Kidney (tissue), 22 donors: ENCODE measurements at places on chromosomes 4 and X. TPM values are rescaled to one million over a fixed set of nuclear protein-coding genes. Genes with fewer than 3 reads are reported as not detected.

The TET2 gene
- 31.5 TPM for total RNA-seq

The VSIG4 gene
- total RNA-seq = 80.0 TPM

The LONRF3 gene
- 5.5 TPM for total RNA-seq

The ALPK1 gene
- total RNA-seq = 33.5 TPM

The HSD17B13 gene
- total RNA-seq = not detected

The NPY5R gene
- 3.0 TPM for total RNA-seq

The RPS6KA6 gene
- total RNA-seq = 12.1 TPM

The CXCL1 gene
- total RNA-seq = 29.7 TPM

The PARM1 gene
- total RNA-seq = 62.3 TPM

The MAGIX gene
- total RNA-seq = 11.6 TPM

The OTUD6A gene
- total RNA-seq = not detected

The USP17L27 gene
- total RNA-seq = not detected

The FBXW7 gene
- 64.0 TPM for total RNA-seq

The DCAF12L2 gene
- total RNA-seq = 0.41 TPM

The NSUN7 gene
- 7.6 TPM for total RNA-seq

The FHIP1A gene
- 16.5 TPM for total RNA-seq

DNA sequence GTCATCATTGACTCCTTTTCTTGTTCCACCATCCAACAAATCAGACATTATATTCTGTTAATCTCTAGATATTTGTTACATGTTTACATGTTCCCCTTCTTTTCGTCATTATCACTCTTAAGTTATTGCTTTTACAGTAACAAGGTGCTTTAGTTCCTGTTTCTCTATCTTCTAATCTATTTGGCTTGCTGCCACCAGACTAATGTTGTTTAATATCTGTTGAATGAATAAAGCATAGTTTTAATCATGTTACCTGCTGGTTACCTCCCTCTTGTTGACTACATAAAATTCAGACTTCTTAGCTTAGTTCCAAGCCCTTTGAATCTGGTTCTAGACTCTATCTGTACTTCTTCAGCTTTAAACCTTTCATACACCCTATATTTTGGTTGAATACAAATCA is 129.8 kb upstream of the TRIM2 start:
- H3K27me3 ChIP-seq = no peaks in the 10 kb centered on the region
- H3K4me3 ChIP-seq = no peak overlapping the region

GRCh38 chrX:130468395-130468923 is 66.7 kb downstream of the RBMX2 start:
- DNase-seq = no peak
- H3K27ac ChIP-seq = no peak overlapping the region
- no peaks in the 10 kb centered on the region for H3K27me3 ChIP-seq
- H3K36me3 ChIP-seq = no peaks in the 10 kb centered on the region
- no peaks in the 10 kb centered on the region for H3K4me1 ChIP-seq

- DNase-seq = no peak
- peaks cover 2% of the 10 kb centered on the region for H3K4me1 ChIP-seq
- no peak overlapping the region for H3K4me3 ChIP-seq
- H3K36me3 ChIP-seq = no peaks in the 10 kb centered on the region
- no peaks in the 10 kb centered on the region for H3K27me3 ChIP-seq
Observed at GRCh38 chr4:182893474-182894080, 23.6 kb downstream of the DCTD start.

GRCh38 chr4:151409470-151410313 is 716 bp downstream of the FHIP1A start:
- H3K27ac ChIP-seq = peak overlapping the region; percentile 71
- no peaks in the 10 kb centered on the region for H3K36me3 ChIP-seq
- peak overlapping the region; percentile 82 for H3K4me3 ChIP-seq
- H3K4me1 ChIP-seq = peaks cover 4% of the 10 kb centered on the region
- no peaks in the 10 kb centered on the region for H3K27me3 ChIP-seq

GRCh38 chrX:124242131-124242530 is 90.3 kb upstream of the TEX13D start:
- no peak overlapping the region for H3K4me3 ChIP-seq
- peaks cover 2% of the 10 kb centered on the region for H3K27me3 ChIP-seq
- no peak overlapping the region for H3K27ac ChIP-seq
- no peaks in the 10 kb centered on the region for H3K4me1 ChIP-seq

DNA sequence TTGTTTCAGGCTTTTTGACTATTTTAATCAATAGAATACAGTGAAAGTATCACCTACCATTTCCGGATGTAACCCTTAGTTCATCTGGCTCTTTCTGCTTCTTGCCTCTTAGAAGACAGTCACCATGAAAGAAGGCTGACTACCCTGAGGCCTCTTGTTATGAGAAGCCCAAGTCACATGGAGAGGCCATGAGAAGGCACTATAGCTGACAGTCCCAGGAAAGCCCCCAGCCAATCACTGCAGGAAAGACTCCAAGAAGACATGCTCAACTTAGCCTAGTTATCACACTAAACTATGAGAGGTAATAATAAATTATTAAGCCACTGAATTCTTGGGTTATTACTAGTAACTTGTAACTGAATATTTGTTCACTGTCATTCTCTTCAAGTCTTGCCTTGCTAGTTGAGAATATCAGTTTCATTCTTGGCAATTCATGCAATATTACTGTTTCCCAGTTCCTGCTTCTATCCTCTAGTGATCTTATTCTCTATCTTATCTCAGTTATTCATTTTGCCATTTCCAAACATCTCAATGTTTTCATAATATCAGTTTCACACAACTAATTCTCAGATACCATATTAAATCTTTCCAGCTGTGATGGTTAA is 57.1 kb upstream of the GUCY1A1 start:
- H3K27me3 ChIP-seq = no peaks in the 10 kb centered on the region
- no peak for DNase-seq

GRCh38 chr4:172555725-172556124 is 612.9 kb upstream of the GALNT7 start:
- H3K27me3 ChIP-seq = no peaks in the 10 kb centered on the region
- DNase-seq = no peak
- H3K4me3 ChIP-seq = no peak overlapping the region
- no peak overlapping the region for H3K27ac ChIP-seq
- H3K36me3 ChIP-seq = no peaks in the 10 kb centered on the region

DNA sequence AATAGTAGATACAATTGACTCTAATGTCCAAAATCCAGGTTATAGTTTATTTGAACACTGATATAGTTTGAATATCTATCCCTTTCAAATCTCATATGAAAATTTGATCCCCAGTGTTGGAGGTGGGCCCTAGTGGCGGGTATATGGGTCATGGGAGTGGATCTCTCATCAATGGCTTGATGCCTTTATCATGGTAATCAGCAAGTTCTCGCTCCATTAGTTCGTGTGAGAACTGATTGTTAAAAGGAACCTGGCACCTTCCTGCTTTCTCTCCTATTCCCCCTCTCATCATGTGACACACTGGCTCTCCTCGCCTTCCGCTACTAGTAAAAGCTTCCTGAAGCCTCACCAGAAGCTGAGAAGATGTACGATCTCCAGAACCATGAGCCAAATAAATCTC is 70.1 kb downstream of the UNC5C start:
- no peak overlapping the region for H3K4me3 ChIP-seq
- H3K27ac ChIP-seq = no peak overlapping the region
- H3K27me3 ChIP-seq = no peaks in the 10 kb centered on the region
- no peaks in the 10 kb centered on the region for H3K36me3 ChIP-seq
- no peaks in the 10 kb centered on the region for H3K4me1 ChIP-seq

DNA sequence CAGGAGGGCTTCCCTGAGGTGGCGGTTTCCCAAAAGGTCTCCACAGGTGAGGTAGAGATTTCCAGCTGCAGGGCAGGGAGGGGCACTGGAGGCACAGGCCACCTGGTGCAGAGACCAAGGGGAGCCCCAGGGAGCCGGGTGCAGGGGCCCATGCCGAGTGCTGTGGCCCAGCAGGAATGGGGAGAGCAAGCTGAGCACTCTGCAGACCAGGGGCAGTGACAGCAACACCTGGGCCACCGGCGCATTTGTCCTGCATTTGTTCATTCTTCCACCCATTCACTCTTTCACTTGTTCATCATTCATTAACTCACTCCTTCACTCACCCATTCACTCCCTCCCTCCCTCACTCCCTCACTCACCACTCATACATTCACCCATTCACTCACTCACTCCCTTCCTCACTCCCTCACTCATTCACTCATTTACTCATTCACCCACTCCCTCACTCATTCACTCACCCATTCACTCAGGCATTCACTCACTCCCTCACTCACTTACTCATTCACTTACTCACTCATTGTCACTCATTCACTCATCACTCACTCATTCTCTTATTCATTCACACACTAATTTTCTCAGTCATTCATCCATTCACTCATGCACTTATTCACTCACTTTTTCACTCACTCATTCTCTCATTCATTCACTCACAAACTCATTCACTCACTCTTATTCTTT is 16.3 kb downstream of the CPZ start:
- no peak for DNase-seq
- H3K4me3 ChIP-seq = no peak overlapping the region
- H3K27ac ChIP-seq = no peak overlapping the region
- H3K4me1 ChIP-seq = no peaks in the 10 kb centered on the region
- no peaks in the 10 kb centered on the region for H3K27me3 ChIP-seq
- no peaks in the 10 kb centered on the region for H3K36me3 ChIP-seq

DNA sequence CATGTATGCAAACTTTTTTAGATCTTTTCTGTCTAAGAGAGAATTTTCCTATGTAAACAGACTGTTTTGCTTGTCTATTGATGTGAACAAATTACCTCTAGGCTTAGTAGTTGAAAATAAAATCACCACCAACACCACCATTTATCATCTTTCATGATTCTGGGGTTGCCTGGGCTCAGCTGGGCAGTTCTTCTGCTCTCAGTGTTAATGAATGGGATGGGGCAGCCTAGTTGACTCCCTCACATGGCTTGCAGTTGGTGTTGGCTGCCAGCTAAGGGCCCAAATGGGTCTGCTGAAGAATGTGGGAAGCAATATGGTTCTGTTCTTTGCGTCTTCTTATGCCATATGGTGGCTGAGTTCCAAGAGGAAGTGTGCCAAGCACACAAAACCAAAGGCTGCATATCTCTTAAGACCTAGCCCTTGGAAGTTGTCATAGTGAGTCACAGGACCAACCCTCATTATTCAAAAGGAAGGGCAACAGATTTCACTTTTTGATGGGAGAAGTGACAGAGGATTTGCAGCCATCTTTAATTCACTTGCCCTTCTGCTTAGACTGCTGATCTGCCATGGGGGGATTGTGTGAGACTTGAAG is 17.9 kb downstream of the REELD1 start:
- no peak for DNase-seq
- no peaks in the 10 kb centered on the region for H3K27me3 ChIP-seq
- H3K4me1 ChIP-seq = no peaks in the 10 kb centered on the region
- H3K4me3 ChIP-seq = no peak overlapping the region

GRCh38 chrX:24759786-24760185 is 66.1 kb downstream of the POLA1 start:
- no peak overlapping the region for H3K4me3 ChIP-seq
- H3K36me3 ChIP-seq = no peaks in the 10 kb centered on the region
- DNase-seq = no peak
- no peaks in the 10 kb centered on the region for H3K27me3 ChIP-seq
- H3K27ac ChIP-seq = no peak overlapping the region

- DNase-seq = no peak
- H3K36me3 ChIP-seq = no peaks in the 10 kb centered on the region
- H3K27ac ChIP-seq = no peak overlapping the region
- peak overlapping the region; percentile 29 for H3K4me3 ChIP-seq
- H3K4me1 ChIP-seq = peaks cover 2% of the 10 kb centered on the region
- H3K27me3 ChIP-seq = no peaks in the 10 kb centered on the region
Observed at GRCh38 chr4:54276641-54277430, 47.7 kb downstream of the PDGFRA start.

- DNase-seq = no peak
- H3K27me3 ChIP-seq = no peaks in the 10 kb centered on the region
- no peaks in the 10 kb centered on the region for H3K36me3 ChIP-seq
- no peaks in the 10 kb centered on the region for H3K4me1 ChIP-seq
Observed at GRCh38 chr4:184238072-184238745, 20.5 kb upstream of the ENPP6 start.

DNA sequence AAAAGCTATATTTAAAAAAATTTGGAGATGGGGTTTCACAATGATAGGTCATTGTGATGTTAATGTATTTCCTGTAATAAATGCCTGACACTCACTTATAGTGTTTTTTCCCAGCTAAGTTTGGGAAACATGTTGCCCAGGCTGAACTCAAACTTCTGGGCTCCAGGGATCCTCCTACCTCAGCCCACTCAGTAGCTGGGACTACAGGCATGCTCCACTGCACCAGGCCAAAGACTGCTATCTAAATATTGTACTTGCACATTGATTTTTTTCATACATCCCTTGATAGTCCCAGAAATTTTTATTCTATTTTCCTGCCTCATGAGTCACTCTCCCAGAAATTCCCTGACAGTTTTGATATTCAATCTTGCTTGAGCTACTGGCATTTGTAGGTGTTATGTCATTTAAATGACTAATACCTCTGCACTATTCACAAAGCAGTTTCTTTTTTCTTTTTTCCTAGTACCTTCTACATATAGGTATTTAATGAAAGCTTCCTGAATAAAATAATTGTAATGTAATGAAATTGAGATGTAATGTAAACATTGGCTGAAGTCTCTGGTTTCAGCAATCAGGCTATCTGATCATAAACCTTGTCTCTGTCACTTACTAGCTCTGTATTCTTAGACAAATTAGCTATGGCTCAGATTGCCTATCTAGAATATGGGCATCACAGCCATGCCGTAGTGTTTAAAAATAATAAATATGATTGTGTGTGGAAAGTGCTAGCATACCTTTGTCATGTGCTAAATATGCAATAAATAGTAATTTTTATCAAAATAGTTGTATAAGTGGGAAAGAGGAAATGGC is 1973.0 kb upstream of the AGA start:
- H3K27ac ChIP-seq = no peak overlapping the region
- no peak overlapping the region for H3K4me3 ChIP-seq
- H3K4me1 ChIP-seq = no peaks in the 10 kb centered on the region
- no peaks in the 10 kb centered on the region for H3K36me3 ChIP-seq
- DNase-seq = no peak

DNA sequence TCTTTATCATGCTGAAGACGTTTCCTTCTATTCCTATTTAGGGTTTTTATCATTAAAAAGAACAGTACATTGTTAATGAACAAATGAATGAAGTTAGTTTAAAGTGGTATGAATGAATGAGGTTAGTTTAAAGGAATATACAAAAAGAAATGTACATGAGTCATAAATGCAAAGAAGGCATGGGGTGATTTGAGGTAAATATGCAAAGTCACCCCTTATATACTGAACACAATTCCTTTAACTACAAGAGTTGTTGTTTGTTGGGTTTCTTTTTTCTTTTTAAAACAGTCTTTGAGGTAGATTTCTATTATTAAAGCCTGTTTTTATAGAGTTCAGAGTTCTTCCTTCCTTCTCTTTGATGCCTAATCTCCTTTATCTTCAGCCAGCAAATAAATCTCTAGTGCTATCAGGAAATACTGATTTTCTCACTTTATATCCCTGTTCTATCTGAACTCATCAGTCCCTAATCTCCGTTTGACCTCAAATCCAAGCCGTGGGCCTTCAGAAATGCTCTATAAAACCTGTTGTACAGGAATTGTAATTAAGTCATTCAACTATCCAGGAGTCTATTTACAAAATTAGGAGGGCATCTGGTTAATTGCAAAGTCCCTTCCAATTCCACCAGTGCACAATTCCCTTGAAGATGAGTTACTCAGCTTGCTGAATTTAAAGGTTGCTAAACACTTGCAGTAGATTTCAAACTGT is 31.6 kb upstream of the ABCG2 start:
- H3K4me3 ChIP-seq = no peak overlapping the region
- no peaks in the 10 kb centered on the region for H3K36me3 ChIP-seq
- no peaks in the 10 kb centered on the region for H3K4me1 ChIP-seq
- DNase-seq = no peak
- H3K27ac ChIP-seq = no peak overlapping the region
